Cardiac septum (tissue), 1 donor: ENCODE measurements at places on chromosomes 1 and 21.

DNA sequence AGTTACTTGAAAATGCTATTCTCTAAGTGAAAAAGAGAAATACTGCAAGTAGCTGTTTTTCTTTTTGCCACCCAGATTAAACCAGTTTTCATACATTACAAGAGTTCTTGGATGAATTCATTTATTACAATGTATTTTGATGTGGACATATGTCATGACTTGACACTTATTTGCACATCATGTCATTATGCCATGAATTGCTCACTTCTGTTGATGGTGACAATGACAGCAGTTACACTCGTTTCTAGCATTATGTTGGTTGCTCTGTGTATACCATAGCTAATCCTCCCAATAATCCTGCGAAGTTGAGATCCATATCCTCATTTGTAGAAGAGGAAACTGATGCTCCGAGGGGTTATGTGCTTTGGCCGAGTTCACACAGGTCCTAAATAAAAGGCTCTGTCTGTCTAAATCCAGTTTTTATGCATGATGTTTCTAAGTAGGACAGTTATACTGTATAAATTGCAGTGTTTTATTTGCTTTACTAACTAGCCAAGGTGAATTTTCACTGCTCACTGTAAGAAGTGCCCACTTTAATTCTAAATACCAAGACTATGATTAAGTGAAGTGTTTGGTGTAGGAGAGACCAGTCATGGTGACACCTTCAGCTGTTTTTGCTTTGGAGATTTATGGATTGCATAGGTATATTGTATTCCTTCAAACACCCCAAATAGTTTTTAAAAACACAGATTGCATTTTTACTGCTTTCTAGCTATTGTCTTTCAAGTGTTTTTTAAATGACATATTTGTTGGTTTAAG is 56.7 kb downstream of the PRDM2 start:
- DNase-seq, result no peak

DNA sequence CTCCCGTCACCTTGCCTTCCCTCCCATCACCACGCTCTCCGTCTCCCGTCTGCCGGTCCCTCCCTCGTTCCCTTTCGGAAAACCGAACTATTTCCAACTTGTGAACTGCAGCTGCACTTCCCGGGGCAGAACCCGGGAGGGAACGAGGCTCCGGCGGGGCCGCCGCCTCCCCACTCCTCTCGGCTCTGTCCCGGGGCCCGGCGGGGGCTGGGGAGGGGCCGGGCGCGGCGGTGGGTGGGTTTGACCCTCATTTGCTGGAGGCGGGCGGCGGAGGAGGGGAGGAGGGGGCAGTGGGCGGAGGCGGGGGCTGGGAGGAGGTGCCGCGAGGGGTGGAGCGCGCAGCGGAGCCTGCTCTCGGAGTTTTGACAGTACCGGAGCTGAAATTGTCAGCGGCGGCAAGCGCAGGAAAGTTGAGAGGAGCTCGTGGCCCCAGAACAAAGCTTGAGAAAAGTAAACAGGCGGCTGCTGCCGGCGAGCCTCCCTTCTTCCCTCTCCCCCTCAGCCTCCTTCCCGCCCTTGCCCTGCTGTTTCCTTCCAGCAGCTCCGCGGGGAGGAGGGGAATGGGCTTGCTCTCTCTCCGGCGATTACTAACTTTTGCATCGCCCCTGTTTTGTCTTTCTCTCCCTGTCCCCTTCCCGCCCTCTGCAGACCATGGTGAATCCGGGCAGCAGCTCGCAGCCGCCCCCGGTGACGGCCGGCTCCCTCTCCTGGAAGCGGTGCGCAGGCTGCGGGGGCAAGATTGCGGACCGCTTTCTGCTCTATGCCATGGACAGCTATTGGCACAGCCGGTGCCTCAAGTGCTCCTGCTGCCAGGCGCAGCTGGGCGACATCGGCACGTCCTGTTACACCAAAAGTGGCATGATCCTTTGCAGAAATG is 2.9 kb downstream of the LMO4 start:
- peak; percentile 90 for DNase-seq

GRCh38 chr21:18387994-18388393 is 15.6 kb downstream of the TMPRSS15 start:
- no peak for DNase-seq

DNA sequence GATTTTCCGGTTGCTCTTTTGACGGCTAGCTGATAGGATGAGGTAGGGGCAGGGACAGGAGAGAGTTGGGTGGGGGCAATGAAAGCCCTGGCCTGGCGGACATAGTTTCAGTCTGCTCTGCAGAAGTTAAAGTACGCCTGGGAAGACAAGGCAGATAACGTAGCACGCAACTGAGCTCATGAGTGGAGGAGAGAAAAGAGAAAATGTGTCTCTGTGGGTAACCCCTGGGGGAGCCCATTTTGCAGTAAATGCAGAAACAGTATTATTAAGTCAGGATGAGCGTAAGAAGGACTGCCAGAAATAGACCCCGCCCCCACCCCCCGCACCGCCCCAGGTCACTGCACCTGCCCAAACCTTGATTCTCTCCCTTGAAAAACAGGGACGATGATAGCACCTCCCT is 51.7 kb upstream of the TARBP1 start:
- DNase-seq, result no peak

- DNase-seq, result no peak
Measured at GRCh38 chr1:67336783-67337182, 29.1 kb downstream of the IL12RB2 start.

GRCh38 chr1:150487763-150488115 is 520 bp downstream of the TARS2 start:
- no peak for DNase-seq

- peak; percentile 71 for DNase-seq
Measured at GRCh38 chr1:47751996-47752451, 245.2 kb downstream of the TRABD2B start.

DNA sequence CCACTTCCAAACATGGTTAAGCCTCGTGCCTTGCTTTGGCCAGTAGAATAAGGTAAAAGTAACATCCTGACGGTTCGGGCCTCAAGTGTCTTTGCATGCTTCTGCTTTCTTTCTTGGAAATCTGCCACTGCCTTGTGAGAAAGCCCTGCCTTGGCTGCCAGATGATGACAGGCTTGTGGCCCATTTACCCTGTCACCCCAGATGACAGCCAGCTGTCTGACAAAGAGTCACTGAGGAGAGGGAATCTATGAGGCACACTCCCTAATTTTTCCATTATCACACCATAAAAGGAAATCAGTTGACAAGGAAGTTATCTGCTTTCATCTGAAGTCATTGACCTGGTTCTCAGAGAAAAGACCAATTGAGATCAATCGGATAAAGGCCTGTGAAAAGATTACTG is 199.8 kb downstream of the USH2A start:
- DNase-seq, result no peak

- DNase-seq, result no peak
Measured at GRCh38 chr1:172431721-172432192, 11.3 kb downstream of the C1orf105 start.

- no peak for DNase-seq
Measured at GRCh38 chr1:161251579-161251978, 7.0 kb upstream of the PCP4L1 start.

- no peak for DNase-seq
Measured at GRCh38 chr1:34683616-34684015, 71.2 kb upstream of the GJB5 start.

GRCh38 chr1:51518033-51518585 is 957 bp downstream of the EPS15 start:
- peak; percentile 84 for DNase-seq

DNA sequence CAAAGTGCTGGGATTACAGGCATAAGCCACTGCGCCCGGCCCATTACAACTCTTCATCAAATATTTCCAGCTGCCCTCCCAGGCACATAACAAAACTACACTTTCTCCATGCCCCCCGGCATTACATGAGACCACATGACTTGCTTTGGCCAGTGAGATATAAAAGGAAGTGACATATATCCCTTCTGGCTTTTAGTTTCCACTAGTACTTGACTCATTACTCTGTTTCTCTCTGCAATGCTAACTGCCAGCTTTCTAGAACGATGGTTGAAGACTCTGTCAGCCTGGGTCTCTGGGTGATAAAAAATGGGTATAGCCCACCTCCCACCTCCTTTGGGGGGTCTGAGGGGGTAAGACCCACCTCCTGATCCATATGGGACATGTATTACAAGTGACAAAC is 24.2 kb downstream of the ABL2 start:
- DNase-seq, result no peak
